ENCODE measurements at places on chromosomes 7 and 10.

- DNase-seq = no peak
Observed at GRCh38 chr7:100122067-100122466, 2.6 kb downstream of the CNPY4 start.

DNA sequence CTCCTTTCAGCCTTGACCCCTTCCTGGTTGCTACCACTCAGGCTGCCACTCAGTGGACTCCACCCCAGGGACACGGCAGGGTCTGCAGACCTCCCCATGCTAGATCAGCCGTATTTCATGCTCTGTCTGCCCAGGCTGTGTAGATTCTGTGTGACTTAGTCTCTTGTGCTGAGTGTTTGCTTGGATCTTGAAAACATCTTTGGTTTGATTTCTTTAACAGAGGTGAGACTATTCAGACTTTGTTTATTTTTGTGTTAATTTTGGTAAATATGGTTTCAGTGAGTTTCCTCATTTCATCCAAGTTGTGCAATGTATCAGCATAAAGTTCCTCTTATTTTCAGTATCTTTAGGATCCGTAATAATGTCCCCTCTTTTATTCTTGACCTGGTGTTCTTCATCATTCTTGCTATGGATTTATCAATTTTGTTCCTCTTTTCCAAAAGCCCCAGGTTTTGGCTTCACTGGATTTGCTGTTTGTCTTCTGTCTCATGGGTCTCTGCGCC is 21.2 kb upstream of the PWWP2B start:
- DNase-seq = no peak

- DNase-seq = peak; percentile 69
Observed at GRCh38 chr7:27154901-27155815, 1.3 kb downstream of the HOXA7 start.

DNA sequence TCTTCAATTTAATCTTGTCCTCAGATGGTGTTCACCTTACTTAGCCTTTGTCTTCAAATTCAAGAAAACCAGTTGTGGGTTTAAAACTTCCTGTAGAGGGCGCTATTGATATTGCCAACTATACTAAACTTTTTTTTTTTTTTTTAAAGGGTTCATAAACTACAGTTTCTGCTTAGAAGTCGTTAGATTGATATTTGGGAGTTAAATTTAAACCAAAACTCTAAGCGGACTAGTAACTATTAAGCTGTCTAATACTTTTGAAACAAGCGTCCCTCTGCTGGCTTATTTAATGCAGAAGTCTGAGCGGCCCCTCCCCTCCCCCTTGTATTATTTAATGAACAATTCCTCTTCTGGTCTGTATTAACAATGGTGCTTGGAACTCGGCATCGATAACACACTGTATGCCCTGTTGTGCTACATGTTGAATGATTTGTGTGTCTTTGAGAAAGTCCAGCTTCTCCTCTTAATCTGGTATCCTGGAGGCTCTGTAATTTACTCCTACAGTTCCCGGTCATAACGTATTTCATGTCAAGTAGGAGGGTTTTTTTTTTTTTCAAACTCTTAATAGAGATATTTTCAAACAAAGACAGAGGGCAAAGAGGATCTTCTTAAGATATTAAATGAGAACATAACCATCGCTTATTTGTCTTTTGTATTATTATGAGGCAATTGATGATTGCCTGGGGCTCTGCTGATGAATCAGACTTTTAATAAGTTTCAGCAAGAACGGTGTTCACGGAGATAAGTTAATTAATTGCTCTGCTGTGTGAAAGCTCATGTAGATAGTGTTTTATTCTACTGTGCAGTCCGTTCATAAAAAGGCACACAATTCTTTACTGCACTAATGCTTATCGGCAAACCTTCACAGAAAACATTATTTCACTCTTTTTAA is 22.6 kb upstream of the CREB5 start:
- DNase-seq = no peak

- DNase-seq = no peak
Observed at GRCh38 chr10:17873946-17874345, 64.8 kb downstream of the MRC1 start.

GRCh38 chr7:39633563-39634477 is 10.4 kb downstream of the RALA start:
- no peak for DNase-seq

DNA sequence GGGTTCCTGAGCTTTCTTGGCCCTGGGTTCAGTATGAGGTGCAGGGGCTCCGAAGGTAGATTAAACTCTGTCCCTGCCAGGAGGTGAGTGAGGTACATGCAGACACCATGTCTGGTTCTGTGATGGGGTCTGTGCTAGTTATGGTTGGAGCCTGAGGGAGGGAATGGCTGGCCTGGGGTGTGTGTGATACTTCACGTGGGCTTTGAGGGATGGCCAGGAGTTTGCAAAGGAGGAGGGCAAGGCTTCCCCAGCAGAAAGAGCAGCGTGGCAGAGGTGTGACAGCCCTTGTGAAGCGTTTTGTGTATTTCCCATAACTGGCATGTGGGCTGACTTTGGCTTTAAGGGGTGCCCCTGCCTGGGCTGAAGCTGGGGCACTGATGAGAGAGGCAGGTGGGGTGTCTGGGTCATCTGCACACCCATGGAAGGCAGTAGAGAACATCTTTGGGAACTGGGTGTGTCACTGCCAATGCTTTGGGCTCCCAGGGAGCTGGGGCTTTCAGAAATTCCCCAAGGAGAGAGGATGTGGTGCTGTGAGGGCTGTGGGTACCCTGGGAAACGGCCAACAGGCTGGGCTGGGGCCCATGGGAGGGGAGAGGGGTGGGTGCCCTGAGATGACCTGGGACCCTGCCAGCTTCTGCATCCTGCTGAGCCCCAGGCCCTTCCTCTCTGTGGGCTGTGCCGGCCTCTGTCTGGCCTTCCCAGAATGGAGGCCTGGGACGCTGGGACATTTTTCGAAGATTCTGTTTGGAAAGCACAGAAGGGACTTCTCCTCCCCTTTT is 4.6 kb downstream of the PALD1 start:
- DNase-seq = no peak

DNA sequence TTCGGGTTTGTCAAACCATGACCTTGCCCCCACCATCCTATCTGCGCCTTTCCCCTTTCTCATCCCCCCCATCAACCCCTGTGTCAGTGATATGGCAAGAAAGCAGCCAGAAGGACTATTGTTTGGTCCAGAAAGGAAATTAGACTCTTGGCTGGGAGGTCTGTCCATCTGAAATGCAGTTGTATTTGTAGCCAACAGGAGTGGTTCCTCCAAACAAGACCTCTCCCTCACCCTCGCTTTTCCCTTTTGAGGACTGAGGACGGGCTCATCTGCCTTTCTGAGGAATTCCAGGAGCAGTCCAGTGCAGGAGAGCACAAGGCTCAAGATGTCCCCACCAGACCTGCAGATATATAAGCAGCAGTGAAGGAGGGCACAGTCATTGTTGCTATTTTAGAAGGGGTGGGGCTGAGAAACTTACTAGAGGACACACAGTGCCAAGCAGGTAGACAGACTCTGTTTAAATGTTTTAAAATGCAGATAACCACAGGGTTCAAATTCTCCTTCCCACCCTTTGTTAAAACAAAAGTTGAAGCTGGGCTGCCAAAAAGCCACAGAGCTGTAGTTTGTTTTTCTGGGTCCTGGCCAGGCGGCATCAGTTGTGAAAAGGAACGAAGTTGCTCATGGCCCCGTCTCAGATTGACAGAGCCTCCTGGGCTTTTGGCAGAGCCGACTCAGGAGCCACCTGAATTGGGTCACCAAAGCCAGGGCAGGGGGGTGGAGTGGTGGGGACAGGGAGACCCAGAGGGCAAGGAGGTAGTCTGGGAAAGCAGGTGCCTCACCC is 37.3 kb downstream of the CYP17A1 start:
- DNase-seq = no peak

- DNase-seq = no peak
Observed at GRCh38 chr10:110103921-110104461, 96.2 kb downstream of the ADD3 start.

DNA sequence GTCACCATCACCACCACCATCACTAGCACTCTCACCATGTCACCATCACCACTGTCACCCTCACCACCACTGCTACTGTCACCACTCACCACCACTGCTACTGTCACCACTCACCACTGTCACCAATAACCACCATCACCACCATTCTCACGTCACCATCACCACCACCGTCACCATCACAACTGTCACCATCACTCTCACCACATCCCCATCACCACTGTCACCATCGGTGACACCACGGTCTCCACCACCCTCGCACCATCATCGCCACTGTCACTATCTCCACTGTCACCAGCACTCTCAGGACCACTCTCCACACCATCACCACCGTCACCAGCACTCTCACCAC is 130.4 kb downstream of the MAD1L1 start:
- no peak for DNase-seq

DNA sequence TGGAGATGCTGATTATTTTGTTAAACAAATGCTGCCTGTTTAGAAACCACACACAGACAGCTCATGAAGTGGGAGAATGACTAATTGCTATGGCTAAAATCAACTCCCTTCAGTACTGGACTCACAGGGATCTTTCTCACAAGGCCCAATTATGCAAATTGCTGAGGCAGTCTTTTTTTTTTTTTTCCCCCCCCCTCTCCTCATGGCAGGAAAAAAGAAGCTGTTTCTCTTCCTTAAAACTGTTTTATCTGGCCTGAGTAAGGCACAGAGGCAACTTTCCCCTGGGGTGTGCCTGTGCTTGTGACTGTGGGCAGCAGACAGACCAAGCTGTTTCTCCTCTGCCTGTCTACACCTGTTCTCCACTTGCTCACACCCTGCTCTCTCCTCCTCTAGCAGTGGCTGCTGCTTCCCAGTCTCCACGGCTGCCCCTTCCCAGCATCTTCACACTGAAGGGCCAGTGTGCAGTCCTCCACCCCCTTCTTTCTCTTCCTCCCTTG is 65.4 kb upstream of the STEAP1B start:
- no peak for DNase-seq

DNA sequence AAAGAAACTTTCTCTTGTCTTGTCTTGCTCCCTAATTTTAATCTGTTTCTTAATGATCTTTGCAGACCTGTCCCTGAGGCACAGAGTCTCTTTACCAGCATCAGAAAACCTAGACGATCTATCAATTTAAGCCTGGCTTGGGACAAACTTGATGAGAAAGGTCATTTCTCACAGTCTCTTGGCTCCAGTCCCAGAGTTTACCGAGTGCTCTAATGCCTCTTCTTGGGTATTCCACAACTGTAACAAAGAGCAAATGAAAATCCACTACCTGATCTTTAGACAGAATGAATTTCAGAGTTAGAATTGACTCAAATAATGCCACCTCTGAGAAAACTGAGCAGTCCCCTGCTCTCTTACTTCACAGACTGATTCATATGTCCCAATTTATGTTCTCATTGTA is 106.4 kb upstream of the DNAJB12 start:
- no peak for DNase-seq

DNA sequence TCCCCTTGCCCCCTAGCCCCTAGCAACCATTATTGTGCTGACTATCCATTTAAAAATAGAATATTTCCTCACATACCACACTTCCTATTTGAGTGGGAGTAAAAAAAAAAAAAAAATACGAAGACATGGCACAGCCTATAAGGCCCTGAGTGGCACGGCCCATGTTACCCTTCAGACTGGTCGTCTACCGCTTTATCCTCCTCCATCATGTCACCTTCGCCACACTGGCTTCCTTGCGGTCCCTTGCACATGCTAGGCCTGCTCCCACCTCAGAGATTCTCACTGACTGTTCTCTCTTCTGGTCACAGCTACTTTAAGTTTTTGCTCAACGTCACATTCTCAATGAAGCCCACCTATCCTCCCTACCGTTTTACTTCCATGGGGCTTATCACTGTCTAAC is 130.3 kb downstream of the ATE1 start:
- DNase-seq = no peak

- no peak for DNase-seq
Observed at GRCh38 chr7:105277341-105277740, 111.4 kb downstream of the SRPK2 start.

DNA sequence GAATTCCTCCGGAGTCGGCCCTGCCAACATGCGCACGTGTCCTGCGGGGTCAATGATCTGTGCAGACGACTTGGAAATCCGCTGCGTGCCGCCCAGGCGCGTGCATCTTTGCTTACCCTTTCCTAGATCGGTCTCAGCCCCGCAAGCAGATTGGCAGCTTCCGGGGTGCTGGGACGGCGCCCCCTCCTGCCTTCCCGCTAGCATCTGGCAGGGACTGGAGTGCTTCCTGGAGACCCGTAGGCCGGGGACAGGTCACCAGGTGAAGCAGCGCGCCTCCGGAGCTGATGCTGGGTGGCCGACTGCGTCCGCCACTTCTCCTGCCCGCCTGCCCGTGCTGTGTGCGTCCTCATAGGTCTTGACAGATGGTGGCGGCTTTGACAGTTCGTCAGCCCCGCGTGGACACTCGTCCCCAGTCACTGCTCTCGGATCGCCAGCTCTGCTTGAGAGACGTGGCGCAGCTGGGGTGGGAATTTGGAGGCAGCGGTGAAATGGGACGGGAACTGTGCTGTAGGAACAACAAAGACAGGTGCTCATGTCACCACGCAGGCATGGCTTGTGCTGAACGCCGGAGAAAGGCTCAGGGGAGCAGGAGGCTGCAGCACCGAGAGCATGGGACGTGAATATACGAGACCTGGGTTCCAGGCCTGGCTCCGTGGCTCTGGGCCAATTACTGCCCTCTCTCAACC is 21.9 kb upstream of the KCNK18 start:
- DNase-seq = peak; percentile 34

- no peak for DNase-seq
Observed at GRCh38 chr10:119319161-119319919, 112.0 kb downstream of the GRK5 start.

DNA sequence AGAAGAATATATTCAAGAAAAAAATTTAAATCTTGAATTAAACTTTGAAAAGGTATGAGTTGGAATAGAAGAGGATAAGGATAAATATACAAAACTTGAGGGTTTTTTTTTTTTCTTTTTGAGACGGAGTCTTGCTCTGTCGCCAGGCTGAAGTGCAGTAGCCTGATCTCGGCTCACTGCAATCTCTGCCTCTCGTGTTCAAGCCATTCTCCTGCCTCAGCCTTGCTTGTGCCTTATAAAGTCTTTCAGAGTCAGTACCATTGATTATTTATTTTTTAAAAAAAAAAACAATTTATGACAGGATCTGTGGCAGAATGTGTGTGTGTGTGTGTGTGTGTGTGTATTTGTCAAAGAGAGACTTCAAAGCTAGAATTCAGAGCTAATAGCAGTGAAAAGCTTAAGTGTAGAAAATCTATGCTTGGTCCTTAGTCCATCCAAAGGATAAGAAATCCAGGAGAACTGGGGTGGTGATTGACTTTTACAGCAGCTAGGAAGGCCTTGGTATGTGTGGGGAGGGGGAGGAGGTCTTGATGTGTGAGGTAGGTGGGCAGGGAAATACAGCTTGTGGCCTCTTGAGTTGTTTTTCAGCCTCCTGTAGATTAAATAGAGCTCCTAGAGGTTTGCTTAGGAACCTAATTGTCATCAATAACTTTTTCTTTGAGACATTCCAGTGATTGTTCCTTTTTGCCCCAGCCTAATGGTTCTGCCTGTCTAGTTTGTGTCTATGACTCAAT is 2.4 kb downstream of the HECTD2 start:
- no peak for DNase-seq

- no peak for DNase-seq
Observed at GRCh38 chr7:885261-885892, 9.0 kb downstream of the GET4 start.

DNA sequence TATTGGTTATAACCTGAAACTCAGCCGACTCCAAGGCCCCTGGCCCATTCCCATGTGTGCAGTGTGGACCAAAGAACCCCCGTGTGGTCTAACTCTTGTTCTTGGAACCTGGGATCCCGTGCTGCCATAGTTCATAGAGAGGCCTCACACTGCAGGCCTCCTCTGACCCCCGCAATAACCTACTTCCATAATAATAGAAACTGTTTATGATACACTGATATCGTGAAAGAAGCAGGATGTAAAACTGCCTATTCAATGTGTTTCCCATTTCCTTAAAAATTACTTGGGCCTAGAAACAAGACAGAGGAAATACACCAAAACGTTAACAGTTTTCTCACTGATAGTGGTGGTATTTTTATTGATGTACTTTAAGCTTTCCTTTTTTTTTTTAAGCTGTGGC is 109.2 kb upstream of the KDM7A start:
- DNase-seq = no peak
